ENCODE measurements at places on chromosomes 13 and 19.

- DNase-seq = no peak
These were observed 83.2 kb downstream of the RUBCNL start for GRCh38 chr13:46303742-46304385.

- no peak for DNase-seq
These were observed 7.4 kb downstream of the ZNF564 start for GRCh38 chr19:12543855-12544254.

DNA sequence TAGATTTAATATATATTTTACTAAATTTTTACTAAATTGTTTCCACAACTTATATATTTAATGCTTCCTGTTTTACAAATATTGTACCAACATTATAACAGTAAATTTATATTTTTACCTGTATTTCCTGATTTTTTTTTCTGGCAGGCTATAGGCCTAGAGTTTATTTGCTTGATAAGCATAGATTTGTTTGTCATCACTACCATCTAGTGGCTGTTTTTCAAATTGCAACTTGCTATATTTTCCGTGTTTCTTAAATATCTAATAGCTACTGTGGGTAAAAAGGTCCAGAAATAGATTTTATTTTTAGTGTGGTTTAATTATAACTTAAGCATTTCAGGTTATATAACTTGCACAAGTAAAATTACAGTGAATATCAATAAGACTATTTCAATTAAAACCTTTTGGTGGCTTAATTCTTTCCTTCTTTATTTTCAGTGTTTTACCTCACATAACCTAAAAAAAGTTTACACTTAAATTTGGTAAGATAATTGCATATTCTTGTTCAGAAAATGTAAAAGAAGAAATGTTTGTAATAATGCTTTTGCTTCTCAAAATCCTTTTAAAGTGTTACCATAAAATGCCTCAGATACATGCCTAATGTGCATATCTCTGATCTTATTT is 60.6 kb downstream of the NDFIP2 start:
- peak; percentile 20 for DNase-seq

DNA sequence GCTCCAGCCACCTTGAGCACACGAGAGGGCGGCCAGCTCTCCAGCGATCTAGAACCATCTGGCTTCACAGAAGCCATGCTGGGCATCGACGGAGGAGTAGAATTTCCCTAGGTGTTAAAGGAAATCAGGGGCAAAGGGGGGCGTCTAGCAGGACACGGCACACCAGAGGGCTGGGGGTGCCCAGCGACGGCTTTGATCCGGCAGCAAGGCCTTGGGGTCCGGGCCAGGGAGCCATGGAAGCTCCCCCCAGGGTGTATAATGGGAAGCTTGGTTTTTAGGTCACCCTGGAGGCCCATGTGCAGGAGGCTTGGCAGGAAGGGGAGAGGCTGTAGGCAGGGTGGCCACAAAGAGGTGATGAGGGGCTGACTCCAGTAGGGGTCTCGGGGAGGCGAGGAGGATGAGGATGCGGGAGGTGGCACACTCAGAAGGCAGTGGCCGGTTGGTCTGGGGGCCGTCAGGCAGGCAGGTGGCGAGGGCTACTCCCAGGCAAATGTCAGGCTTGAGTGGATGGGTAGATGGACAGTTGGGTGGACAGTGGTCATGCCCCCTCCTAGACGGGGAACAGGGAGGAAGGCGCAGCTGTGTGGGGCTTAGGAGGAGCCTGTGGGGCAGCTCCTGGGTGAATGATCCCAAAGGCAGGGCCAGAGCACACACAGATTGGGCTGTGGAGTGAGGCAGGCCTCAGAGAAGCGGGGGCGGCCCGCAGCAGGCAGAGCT is 5.6 kb downstream of the KMT5C start:
- DNase-seq = no peak

DNA sequence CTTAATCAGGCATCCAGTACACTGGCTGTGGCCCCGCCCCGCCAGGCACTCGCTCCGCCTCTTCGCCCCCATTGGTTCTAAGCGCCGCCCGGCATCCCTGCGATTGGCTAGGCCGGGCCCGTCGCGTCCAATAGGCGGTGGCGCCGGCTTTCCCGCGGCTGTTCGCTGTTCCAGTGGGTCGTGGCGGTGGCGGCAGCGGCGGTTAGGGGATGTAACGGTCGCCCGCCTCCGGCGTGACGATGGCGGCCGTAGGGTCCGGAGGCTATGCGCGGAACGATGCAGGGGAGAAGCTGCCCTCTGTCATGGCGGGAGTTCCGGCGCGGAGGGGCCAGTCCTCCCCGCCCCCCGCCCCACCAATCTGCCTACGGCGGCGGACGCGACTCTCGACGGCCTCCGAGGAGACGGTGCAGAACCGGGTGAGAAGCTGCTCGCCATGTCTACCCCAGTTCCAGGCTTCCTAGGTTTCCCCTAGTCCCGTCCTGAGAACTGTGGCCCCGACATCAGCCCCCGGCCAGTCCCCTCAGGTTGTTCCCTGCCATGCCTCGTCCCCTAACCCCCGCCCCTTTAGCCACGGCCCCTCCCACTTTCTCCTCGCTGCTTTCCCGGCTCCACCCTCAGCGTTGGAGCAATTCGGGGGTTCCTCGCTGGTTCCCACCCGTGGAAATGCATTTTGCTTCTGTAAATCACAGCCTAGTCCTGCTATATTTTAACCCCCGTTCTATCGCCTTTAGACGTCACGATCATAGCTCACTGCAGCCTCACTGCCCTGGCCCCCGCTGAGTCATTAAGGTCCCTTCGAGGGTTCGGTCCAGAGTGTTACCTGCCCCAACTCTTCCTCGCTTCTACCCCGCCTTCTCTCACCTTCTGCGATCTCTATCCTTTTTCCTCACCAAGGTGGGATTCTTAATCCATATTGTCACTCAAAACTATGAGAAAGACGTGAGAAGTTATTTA is at the start of gene WDR62:
Gene WDR62 (plus strand): TSS at position 165 of the 954 bp plus-strand sequence. CDS start 75 bp downstream, at position 240.
- DNase-seq = peak; percentile 98

DNA sequence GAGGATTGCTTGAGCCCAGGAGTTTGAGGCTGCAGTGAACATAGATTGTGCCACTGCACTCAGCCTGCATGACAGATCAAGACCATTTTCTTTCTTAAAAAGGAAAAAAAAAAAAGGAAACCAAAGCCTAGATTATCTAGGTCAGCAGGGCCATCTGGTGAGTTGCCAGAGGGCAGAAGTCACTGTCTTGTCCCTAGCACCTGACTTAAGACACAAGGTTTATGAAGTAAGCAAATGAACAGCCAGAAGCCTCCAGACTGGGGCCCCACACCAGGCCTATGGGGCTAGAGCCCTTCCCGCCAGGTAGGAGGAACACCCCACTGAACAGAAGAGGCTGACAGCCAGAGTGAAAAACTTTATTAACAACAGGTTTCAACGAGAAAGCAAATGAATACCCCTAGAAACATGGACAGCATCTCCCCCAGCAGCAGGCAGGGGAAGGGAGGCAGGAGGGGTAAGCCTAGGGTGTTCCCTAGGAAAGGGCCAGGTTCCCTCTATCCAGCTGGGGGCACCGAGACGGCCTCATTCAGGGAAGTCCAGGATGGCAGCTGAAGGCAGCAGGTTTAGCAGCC is 1.2 kb downstream of the WDR83 start:
- no peak for DNase-seq

DNA sequence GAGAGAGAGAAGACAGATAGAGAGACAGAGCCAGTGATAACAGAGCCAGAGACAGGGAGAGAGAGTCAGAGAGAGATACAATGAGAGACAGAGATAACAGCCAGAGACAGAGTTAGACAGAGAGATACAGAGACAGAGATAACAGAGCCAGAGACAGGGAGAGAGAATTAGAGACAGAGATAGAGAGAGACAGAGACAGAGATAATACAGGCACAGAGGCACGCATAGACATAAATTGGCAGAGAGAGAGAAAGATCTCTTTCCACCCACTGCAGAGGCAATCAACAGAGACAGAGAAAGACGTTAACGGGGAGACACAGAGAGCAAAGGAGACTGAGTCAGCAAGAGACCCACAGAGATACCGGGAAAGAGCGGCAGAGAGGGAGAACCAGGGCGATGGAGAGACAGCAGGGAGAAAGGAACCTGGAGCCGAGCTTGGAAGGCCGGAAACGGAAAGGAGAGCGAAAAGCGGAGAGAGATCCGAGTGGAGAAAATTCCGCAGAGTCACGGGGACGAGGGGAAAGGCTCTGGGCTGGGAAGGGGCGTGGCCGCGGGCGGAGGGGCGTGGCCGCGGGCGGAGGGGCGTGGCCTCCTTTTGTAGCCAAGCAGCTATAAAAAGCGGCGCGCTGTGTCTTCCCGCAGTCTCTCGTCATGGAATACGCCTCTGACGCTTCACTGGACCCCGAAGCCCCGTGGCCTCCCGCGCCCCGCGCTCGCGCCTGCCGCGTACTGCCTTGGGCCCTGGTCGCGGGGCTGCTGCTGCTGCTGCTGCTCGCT is at the start of gene TNFSF9:
Gene TNFSF9 (plus strand): TSS at position 641 of the 777 bp plus-strand sequence. CDS start 11 bp downstream, at position 652.
- no peak for DNase-seq

DNA sequence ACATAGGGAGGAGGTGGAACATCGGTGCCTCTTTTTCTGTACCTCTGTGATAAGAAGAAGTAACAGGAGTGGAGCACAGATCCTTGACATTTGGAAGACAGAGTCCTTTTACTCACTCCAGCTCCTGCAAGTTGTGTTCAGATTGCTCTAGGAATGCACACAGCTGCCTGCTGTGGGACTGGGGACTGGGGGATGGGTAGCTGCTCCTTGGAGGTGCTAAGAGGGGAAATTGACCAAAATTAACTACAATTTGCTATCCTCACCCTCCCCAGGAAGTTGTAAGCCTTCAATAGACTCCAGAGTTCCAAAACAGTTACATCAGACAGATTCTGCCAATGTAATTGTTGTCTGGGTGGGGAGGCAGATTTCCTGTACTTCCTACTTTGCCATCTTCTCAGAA is 317.9 kb downstream of the MTUS2 start:
- no peak for DNase-seq

DNA sequence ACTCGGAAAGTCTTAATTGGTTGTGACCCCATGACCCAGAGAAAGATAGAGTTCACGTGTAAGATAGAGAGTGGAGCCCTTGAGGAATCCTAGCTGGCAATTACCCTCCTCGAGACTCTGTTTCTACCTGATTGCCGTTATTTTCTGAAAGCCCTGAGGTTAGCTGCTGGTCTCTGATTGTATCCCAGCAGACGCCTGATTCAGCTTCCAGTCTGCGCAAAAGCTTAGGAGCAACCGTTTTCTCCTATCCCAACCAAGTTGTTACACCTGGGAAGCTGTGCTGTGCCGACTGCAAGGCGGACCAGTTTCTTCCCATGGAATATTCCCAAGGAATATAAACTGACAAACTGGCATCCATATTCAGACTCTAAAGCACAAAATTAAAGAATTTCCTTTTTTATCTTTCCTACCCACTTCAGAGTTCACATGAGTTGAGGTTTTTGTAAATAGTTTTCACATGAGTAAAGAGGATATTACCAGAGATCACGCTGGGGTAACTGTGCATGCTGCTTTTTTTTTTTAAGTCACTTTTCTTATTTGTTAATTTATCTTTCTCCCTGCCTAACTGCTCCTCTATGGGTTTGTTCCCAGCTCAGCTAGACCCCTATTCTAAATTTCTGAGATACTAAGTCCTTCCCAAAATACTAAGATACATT is 1.5 kb upstream of the TRPC4 start:
- no peak for DNase-seq

- DNase-seq = no peak
These were observed 2.2 kb upstream of the AMH start for GRCh38 chr19:2246801-2247361.

GRCh38 chr19:4583961-4584669 is 24.6 kb upstream of the SEMA6B start:
- no peak for DNase-seq
